ENCODE measurements at places on chromosomes 3 and 15.

DNA sequence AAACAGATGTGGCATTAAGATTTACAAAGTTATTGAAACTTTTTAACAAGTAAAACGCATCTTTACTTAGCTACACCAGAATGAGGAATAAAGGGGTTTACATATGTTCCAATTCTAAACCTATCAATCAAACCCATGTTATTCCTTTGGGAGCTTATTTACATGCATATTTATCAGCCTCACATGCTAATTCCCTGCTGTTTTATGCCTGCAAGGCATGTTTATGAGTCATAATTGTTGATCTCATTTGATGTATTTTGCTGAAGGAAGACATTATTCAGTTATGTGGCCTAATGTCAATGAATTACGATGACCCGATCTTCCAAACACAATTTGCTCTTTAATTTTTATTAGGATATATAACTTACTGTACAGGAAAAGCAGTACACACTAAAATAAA is 272.9 kb downstream of the TBC1D5 start:
- DNase-seq, result no peak

- DNase-seq, result no peak
These were observed 15.3 kb downstream of the TNK2 start for GRCh38 chr3:195893044-195893395.

- DNase-seq, result no peak
These were observed 172.0 kb downstream of the XXYLT1 start for GRCh38 chr3:195098741-195099525.

DNA sequence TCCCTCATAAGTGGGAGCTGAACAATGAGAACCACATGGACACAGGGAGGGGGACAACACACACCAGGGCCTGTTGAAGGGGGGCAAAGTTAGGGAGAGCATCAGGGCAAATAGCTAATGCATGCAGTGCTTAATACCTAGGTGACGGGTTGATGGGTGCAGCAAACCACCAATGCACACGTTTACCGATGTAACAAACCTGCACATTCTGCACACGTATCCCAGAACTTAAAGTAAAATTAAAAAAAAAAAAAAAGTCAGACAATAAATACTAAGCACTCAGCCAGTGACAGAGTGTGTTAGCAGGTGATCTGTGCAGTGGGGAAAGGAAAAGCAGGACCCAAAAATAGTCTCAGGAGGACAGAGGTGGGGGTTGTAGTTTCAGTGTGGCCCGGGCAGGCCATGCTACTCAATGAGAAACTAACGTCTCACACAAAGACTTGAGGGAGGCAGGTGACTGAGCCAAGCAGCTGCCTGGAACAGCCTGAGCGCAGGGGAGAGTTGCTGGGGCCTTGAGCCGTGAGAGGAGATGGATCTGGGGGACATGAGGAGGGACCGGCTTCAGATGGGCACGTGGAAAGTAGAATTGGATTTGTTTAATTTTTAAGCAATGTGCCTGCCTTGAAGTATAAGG is 18.4 kb downstream of the ANKDD1A start:
- DNase-seq, result no peak

DNA sequence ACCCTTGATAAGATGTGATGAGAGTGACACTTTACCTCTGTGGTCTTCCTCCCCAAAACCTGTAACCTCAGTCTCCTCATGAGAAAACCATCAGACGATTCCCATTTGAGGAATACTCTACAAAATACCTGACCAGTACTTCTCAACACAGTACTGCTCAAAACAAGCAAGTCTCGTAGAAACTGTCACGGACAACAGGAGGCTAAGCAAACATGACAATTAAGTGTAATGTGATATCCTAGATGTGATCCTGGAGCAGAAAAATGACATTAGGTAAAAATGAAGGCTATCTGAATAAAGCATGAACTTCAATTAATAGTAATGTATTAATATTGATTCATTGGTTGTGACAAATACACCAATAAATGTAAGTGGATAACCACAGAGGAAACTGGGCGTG is 113.6 kb downstream of the CACNA2D3 start:
- DNase-seq, result no peak

Measured in neural crest cell (in vitro differentiated cells).